ENCODE measurements at places on chromosomes 11 and 22.

- no peak for DNase-seq
These were observed 4.9 kb upstream of the CCDC86 start for GRCh38 chr11:60836866-60837515.

DNA sequence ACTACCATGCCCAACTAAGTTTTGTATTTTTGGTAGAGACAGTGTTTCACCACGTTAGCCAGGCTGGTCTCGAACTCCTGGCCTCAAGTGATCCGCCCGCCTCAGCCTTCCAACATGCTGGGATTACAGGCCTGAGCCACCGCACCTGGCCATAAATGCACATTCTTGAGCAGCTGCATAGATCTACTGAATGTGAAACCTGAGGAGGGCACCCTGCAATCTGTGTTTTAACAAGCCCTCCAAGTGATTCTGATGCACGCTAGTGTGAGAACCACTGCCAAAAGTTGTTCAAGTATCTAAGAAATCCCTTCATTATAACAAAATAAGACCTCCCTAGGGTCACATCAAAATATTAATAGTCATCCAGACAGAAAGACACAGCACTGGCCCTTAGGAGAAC lies 89.3 kb downstream of the RDX start:
- no peak for DNase-seq

GRCh38 chr22:44181912-44182587 lies 1.3 kb downstream of the PARVG start:
- DNase-seq: no peak

DNA sequence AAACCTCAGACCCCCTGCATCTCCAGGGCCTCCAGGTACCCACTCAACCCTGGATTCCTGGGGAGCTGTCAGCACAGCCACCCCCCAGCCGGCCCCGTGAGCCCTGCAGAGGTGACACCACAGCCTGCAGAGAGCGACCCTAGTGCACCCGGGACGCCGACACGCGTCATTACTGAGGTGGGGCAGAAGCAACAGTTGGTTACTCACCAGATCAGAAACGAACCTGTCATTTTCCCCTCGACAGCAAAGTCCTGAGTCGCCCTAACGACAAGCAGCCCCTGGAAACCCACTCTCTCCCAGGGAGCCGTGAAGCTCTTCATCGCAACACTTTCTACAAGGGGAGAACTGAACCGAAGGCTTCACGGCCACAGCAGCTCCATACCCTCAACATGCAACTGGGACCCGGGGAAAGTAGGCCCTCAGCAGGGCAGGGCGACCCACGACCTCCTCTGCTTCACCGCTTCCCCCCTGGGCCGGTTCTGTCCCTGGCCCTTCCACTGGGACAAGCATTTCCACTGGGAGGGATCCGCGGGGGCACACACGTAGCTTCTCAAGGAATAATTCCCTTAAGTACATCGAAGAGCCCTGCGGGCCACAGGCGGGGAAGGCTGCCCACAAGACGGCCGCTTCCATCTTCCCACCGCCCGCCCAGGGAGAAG lies 1.6 kb downstream of the BRD1 start:
- peak; percentile 50 for DNase-seq

DNA sequence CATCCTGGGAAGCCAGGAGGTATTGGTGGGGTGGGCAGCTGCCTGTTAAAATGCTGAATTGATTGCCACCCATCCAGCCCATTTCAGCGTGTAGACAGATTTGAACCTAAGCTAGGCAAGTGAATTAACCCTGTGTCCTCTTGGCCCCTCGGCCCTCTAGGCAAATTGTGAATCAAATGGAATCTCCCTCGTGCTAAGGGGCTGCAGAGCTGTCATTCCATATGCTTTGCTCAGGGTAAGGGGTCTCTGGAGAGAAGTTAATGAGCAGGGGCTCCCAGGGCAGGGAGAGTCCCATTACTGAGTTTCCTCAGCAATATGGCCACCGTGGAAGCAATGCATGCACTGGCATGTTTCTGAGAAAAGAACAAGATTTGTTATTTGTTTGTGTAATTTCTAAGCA lies 117.7 kb upstream of the RCN1 start:
- no peak for DNase-seq

DNA sequence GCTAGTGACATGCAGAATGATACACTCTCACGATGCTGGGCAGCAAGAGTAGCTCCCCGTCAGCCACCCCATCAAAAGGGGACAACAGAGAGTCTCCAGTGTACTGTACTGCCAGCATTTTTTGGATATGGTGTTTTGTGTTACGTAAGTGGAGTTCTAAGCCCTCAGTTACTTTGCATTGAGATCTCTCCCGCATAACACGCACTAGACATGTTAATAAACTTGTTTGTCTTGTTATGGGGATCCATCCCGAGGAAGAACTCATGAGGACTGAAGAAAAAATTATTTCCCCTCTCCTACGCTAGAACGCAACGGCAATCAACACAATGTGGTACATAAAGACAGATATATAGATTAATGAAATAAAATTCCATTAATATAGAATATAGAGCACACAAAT lies 24.2 kb downstream of the NCAPD3 start:
- DNase-seq: no peak

- DNase-seq: no peak
These were observed 80.2 kb downstream of the PLEKHA7 start for GRCh38 chr11:16933756-16934603.

DNA sequence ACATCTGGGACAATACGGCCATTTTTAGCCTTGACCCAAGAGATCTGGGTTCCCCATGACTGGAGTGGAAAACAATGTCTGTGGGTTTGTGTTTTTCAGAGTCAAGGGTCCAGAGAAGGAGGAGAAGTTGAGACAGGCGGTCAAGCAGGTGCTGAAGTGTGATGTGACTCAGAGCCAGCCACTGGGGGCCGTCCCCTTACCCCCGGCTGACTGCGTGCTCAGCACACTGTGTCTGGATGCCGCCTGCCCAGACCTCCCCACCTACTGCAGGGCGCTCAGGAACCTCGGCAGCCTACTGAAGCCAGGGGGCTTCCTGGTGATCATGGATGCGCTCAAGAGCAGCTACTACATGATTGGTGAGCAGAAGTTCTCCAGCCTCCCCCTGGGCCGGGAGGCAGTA lies 15.7 kb downstream of the NNMT start:
- DNase-seq: no peak

DNA sequence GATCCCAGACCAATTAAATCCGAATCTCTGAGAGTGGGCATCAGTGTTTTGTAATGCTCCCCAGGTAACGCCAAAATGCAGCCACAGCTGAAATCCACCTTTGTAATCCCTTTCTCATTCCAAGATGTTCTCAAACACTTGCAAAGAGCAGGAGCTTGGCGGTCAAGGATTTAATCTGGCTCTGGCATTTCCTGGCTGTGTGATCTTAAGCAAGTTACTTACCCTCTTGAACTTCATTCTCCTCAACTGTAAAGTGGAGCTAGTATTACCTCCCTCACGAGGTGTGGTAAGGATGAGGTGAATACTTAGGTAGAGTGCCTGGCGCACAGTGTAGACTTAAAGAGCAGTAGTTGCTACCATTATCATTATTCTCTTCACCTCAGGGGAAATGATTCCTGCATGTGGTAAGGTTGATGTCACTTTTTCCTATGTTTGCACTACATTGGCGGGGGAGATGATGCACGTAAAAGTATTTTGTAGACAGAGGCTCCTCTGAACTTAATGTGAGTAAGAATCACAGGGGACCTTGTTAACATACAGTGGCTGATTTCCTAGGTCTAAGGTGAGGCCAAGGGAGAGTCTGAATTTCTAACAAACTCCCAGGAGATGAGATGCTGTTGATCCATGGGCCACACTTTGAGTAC lies 210.4 kb upstream of the PITPNB start:
- DNase-seq: no peak

GRCh38 chr22:41369424-41369745 lies 12.4 kb upstream of the TEF start:
- DNase-seq: no peak

DNA sequence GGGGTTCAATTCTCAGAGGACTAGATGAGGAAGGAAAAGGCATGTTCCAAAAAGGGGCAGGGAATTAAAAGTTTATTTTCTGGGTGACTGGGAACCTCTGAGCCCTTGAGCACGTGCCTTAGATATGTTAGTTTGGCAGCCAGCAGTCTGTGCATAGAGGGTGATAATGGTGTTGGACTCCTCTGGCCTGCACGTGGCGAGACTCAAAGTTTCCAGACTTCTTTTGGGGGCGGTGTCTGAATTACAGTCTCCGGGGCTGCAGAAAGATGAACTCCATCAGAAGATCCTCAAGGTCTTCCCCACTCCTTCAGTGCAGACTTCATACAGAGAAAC lies 861 bp upstream of the ZNRF3 start:
- no peak for DNase-seq

- no peak for DNase-seq
These were observed 153.6 kb downstream of the SNX19 start for GRCh38 chr11:130762638-130763037.

DNA sequence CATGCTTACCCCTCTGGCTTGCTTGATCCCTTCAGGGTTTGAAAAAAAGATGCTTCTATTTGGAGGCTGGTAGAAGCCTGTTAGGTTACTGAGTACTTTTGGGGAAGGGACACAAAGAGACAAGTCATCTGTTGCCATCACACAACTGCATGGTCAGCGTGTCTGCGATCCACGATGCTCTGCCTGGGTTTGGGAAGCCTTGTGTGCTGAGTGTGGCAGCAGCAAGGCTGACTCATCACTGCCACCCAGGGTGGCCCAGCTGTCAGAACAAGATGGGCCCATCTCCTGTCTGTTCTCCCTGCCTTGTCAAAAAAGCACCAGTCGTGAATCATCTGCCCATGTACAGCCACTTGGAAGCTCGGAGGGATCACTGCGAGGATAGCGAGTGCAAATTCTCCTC lies 26.2 kb downstream of the UBASH3B start:
- peak; percentile 50 for DNase-seq

DNA sequence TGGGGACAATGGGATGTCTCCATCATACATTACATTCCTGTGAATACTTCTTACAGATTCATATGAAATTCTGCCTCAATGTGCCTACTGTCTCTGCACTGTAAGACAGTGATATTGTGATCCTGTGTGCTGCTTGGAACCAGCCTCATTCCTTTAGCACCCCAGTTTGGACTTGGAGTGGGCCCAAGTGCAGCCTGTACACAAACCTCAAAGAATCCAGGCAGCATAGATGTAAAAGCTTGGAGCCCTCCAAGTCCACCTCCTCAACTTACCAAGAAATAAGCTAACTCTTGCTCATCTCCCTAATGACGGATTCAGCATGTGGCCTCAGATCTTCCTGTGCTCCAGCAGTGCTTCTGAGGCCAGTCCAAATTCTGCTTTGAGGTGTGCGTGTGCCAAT lies 24.4 kb downstream of the GRAP2 start:
- no peak for DNase-seq

DNA sequence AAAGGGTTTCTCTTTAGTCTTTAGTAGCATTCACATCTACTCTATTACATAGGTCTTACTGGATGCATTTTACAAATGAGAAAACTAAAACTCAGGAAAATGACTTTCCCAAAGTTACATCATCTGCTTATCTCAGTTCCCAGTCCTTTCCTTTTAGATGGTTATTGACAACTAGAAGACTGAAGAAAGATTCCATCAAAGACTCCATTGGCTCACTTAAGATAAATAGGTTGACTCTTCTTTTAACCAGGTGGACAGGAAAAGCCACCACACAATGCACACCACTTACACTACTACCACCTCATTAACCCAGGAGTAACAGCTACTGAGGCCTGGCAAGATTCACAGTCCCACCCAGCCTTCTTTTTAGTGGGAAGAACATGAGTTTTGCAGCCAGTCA lies 123.6 kb downstream of the TRIM44 start:
- DNase-seq: no peak

GRCh38 chr11:79192836-79193235 lies 248.0 kb downstream of the TENM4 start:
- DNase-seq: no peak

Data from RCC 7860 (cell line).